ENCODE measurements at places on chromosomes 5 and 9.

DNA sequence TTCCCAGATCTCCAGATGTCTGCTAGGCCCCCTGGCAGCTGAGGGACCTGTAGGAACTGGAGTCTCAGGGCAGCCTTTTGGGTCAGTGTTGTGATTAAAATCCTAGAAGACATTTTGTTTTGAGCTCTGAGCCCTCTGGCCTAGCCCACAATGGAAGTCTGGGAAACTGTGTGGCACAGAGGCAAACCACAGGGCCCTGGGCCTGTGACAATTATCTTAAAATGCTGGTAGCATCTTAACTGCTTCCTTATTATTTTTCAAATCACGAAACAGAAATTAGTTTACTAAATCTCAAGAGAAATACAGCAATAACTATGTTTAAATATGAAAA, 125.5 kb downstream of the STARD4 start:
- no peak for DNase-seq

- DNase-seq, result no peak
Observed at GRCh38 chr5:94544875-94545547, 73.4 kb downstream of the KIAA0825 start.

- DNase-seq, result no peak
Observed at GRCh38 chr5:5980538-5980895, 397.8 kb downstream of the MED10 start.

GRCh38 chr5:140642718-140643117, 3.5 kb downstream of the TMCO6 start:
- no peak for DNase-seq

- no peak for DNase-seq
Observed at GRCh38 chr5:39427229-39427628, 2.4 kb upstream of the DAB2 start.

GRCh38 chr5:82470185-82470994, 192.2 kb upstream of the RPS23 start:
- peak; percentile 48 for DNase-seq
